Testis (tissue), 5 donors: ENCODE measurements at places on chromosomes 13 and 19. TPM values are rescaled to one million over a fixed set of nuclear protein-coding genes. Genes with fewer than 3 reads are reported as not detected.

DNA sequence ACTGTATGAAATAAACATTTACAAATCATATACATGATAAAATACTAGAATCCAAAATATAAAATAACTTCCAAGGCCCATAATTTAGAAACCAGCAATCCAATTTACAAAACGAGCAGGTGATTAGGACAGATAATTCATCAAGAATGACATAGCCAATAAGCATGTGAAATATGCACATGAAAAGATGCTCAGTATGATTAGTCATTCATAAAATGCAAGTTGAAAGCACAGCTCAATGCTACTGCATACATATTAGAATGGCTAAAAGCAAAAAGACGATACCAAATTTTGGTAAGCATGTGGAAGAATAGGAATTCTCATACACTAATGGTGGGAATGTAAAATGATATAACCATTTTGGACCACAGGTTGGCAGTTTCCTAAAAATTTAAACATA is 837.2 kb upstream of the MIR17HG start:
- H3K4me3 ChIP-seq, result no peak overlapping the region
- no peaks in the 10 kb centered on the region for H3K27me3 ChIP-seq
- DNase-seq, result no peak

- no peak overlapping the region for H3K27ac ChIP-seq
- no peak for DNase-seq
- no peak overlapping the region for H3K4me3 ChIP-seq
Measured at GRCh38 chr13:36068566-36068965, 62.6 kb downstream of the DCLK1 start.

DNA sequence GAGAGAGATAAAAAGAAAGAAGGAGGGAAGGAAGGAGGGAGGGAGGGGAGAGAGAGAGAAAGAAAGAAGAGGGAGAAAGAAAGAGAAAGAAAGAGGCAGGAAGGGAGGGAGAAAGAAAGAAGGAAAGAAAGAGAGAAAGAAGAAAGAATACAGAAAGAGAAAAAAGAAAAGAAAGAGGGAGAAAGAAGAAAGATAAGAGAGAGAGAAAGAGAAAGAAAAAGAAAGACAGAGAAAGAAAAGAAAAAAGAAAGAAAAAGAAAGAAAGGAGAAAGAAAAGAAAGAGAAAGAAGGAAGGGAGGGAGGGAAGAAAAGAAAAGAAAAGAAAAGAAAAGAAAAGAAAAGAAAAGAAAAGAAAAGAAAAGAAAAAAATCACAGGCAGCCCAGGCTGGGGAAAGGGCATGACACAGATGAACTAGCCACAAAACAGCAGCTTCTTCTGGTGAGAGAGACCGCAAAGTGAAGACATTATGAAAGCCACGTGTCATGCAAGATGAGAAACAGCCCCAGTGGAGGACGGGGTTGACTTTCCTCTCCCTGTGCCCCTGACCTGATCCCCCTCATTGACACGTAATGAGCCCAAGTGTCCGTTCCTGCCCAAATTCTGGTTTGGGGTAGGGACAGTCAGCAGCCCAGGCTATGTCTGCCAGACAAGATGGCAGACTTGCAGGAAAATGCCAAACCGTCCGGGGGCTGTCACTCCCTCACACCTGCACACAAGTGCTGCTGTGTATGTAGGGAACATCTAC is 102.1 kb downstream of the INSR start:
- H3K27ac ChIP-seq, result no peak overlapping the region
- no peaks in the 10 kb centered on the region for H3K27me3 ChIP-seq
- peaks cover 16% of the 10 kb centered on the region for H3K4me1 ChIP-seq
- H3K36me3 ChIP-seq, result no peaks in the 10 kb centered on the region
- no peak for DNase-seq

GRCh38 chr19:2661615-2662014 is 40.9 kb downstream of the GNG7 start:
- H3K36me3 ChIP-seq, result no peaks in the 10 kb centered on the region
- no peaks in the 10 kb centered on the region for H3K27me3 ChIP-seq
- DNase-seq, result no peak
- H3K27ac ChIP-seq, result no peak overlapping the region
- H3K4me1 ChIP-seq, result no peaks in the 10 kb centered on the region
- H3K4me3 ChIP-seq, result no peak overlapping the region

- peak; percentile 88 for DNase-seq
- no peaks in the 10 kb centered on the region for H3K4me1 ChIP-seq
- H3K4me3 ChIP-seq, result peak within 1 kb of the TSS; percentile 76
- H3K36me3 ChIP-seq, result no peaks in the 10 kb centered on the region
Measured at GRCh38 chr19:9674663-9675357, at the start of gene ZNF562. TSS of gene ZNF562 (minus strand) at chr19:9675100. CDS start at chr19:9660744, 14,356 bp downstream.

- no peaks in the 10 kb centered on the region for H3K36me3 ChIP-seq
- H3K4me1 ChIP-seq, result no peaks in the 10 kb centered on the region
- no peak overlapping the region for H3K4me3 ChIP-seq
- no peaks in the 10 kb centered on the region for H3K27me3 ChIP-seq
- DNase-seq, result no peak
- H3K27ac ChIP-seq, result no peak overlapping the region
Measured at GRCh38 chr19:16023146-16023915, 53.0 kb upstream of the TPM4 start.

DNA sequence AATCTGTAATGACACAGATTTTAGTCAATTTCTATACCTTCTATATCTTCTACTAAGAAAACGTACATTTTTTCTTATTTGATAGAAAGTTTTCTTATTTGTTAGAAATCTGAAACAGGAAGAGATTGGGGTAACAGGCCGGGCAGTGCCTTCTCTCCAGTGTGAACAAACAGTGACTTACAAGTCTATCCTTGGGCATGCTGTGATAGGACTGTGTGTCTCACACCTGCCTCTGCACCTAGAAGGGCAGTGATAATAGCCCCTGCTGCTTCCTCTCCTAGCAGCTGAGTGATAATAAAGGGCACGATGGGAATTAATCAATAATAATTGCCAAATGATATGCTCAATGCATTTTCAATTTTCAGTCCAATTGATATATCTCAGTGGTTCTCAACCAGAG is 1.4 kb downstream of the TMEM272 start:
- no peaks in the 10 kb centered on the region for H3K36me3 ChIP-seq
- H3K4me1 ChIP-seq, result no peaks in the 10 kb centered on the region
- no peak overlapping the region for H3K4me3 ChIP-seq
- DNase-seq, result no peak
- H3K27ac ChIP-seq, result no peak overlapping the region

- H3K4me1 ChIP-seq, result no peaks in the 10 kb centered on the region
- no peak overlapping the region for H3K4me3 ChIP-seq
- DNase-seq, result no peak
- H3K27ac ChIP-seq, result no peak overlapping the region
- H3K36me3 ChIP-seq, result no peaks in the 10 kb centered on the region
Measured at GRCh38 chr19:13195678-13196077, 45.5 kb downstream of the IER2 start.

- no peak overlapping the region for H3K4me3 ChIP-seq
- H3K27me3 ChIP-seq, result no peaks in the 10 kb centered on the region
- DNase-seq, result no peak
- no peaks in the 10 kb centered on the region for H3K4me1 ChIP-seq
- no peak overlapping the region for H3K27ac ChIP-seq
Measured at GRCh38 chr13:99314640-99315176, 7.5 kb upstream of the GPR183 start.

- no peak overlapping the region for H3K4me3 ChIP-seq
- H3K27me3 ChIP-seq, result no peaks in the 10 kb centered on the region
- H3K4me1 ChIP-seq, result peaks cover 19% of the 10 kb centered on the region
- no peak for DNase-seq
- H3K36me3 ChIP-seq, result no peaks in the 10 kb centered on the region
Measured at GRCh38 chr13:46665633-46666482, 112.9 kb downstream of the LRCH1 start.

DNA sequence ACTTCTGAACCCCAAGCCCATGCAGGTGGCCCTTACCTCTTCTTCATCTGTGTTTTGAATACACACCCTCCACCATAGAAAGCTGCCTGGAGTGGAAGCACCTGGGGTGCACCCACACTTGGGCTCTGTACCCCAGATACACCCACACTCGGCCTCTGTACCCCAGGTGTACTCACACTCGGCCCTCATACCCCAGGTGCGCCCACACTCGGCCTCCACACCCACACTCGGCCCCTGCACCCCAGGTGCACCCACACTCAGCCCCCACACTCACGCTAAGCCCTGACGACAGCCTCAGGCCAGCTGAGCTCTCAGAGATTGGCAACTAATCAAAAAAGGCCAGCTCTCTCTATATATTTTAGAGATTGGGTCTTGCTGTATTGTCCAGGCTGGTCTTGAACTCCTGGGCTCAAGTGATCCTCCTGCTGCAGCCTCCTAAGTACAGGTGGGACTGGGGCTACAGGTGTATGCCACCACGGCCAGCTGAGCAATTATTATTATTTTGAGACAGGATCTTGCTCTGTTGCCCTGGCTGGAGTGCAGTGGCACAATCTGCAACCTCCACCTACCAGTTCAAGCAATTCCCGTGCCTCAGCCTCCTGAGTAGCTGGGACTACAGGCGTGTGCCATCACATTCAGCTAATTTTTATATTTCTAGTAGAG is 68.9 kb downstream of the PEX11G start:
- H3K27ac ChIP-seq, result no peak overlapping the region
- no peak for DNase-seq
- H3K4me3 ChIP-seq, result no peak overlapping the region
- no peaks in the 10 kb centered on the region for H3K27me3 ChIP-seq
- no peaks in the 10 kb centered on the region for H3K4me1 ChIP-seq
- no peaks in the 10 kb centered on the region for H3K36me3 ChIP-seq

- H3K27me3 ChIP-seq, result no peaks in the 10 kb centered on the region
- peak overlapping the region; percentile 32 for H3K4me3 ChIP-seq
- H3K36me3 ChIP-seq, result no peaks in the 10 kb centered on the region
- DNase-seq, result no peak
Measured at GRCh38 chr19:4337906-4338440, 654 bp downstream of the STAP2 start.

- no peaks in the 10 kb centered on the region for H3K36me3 ChIP-seq
- no peaks in the 10 kb centered on the region for H3K27me3 ChIP-seq
- no peaks in the 10 kb centered on the region for H3K4me1 ChIP-seq
- no peak for DNase-seq
Measured at GRCh38 chr13:59780058-59780457, 383.7 kb downstream of the DIAPH3 start.

GRCh38 chr13:89432997-89433396 is 1761.8 kb downstream of the SLITRK5 start:
- H3K36me3 ChIP-seq, result no peaks in the 10 kb centered on the region
- H3K27me3 ChIP-seq, result no peaks in the 10 kb centered on the region
- no peak overlapping the region for H3K27ac ChIP-seq

DNA sequence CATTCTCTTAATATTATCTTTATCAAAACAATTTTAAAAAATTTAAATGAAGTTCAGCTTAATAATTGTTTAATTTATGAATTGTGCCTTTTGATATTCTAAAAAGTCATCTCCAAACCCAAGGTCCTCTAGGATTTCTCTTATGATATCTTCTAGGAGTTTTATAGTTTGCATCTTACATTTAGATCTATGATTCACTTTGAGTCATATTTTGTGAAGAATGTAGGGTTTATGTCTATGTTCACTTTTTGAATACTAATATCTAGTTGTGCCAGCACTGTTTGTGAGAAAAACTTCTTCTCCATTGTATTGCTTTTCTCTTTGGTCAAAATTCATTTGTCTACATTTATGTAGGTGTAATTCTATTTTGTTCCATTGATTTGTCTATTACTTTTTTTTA is 1068.4 kb upstream of the SPRY2 start:
- H3K4me3 ChIP-seq, result no peak overlapping the region
- H3K4me1 ChIP-seq, result no peaks in the 10 kb centered on the region

- H3K4me3 ChIP-seq, result peak overlapping the region; percentile 91
- peaks cover 2% of the 10 kb centered on the region for H3K4me1 ChIP-seq
- H3K27me3 ChIP-seq, result no peaks in the 10 kb centered on the region
- H3K36me3 ChIP-seq, result no peaks in the 10 kb centered on the region
- peak overlapping the region; percentile 77 for H3K27ac ChIP-seq
Measured at GRCh38 chr19:57888107-57888559, 704 bp downstream of the ZNF814 start.

GRCh38 chr19:14536926-14537692 is 7.7 kb downstream of the TECR start:
- H3K36me3 ChIP-seq, result no peaks in the 10 kb centered on the region
- peak overlapping the region; percentile 26 for H3K4me3 ChIP-seq
- H3K4me1 ChIP-seq, result peaks cover 17% of the 10 kb centered on the region
- peak; percentile 80 for DNase-seq

GRCh38 chr13:105144020-105144419 is 1391.4 kb downstream of the EFNB2 start:
- H3K27ac ChIP-seq, result no peak overlapping the region
- no peaks in the 10 kb centered on the region for H3K4me1 ChIP-seq
- H3K27me3 ChIP-seq, result no peaks in the 10 kb centered on the region

DNA sequence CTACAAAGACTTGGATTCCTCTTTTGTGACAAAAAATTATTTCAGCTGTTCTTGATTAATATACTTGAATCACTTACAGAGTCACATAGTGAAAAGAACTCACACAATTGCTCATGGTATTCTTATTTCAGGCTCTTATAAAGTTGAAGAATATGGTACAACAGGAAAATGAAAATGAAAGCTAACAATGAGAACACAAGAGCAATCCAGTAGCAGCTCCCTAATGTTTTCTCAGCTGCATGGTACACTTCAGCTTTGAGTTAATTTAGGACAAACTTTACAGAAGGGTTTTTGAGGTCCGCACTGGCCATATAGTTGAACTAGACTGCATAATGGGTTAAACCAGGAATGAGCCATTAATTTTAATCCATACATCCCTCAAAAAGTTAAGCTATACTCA is 1261.8 kb downstream of the SLITRK5 start:
- H3K4me1 ChIP-seq, result no peaks in the 10 kb centered on the region
- H3K27ac ChIP-seq, result no peak overlapping the region
- no peak for DNase-seq
- H3K4me3 ChIP-seq, result no peak overlapping the region
- H3K36me3 ChIP-seq, result no peaks in the 10 kb centered on the region

The NLRP11 gene
- 3.9 TPM for total RNA-seq

The SELENOV gene
- total RNA-seq, result 2.5 TPM

The ERICH6B gene
- 2.4 TPM for total RNA-seq

The TYROBP gene
- total RNA-seq, result 2.9 TPM

The VSTM1 gene
- total RNA-seq, result not detected

The FPR2 gene
- 0.19 TPM for total RNA-seq

The ZNF234 gene
- 7.9 TPM for total RNA-seq

The MEX3D gene
- 127 TPM for total RNA-seq

The DAND5 gene
- total RNA-seq, result 2.8 TPM

The PAN3 gene
- total RNA-seq, result 74.8 TPM

The ALDH16A1 gene
- total RNA-seq, result 22.4 TPM

The DIRAS1 gene
- 22.5 TPM for total RNA-seq

The PODNL1 gene
- 14.6 TPM for total RNA-seq
